ENCODE measurements at places on chromosomes 7 and 10.

- no peak for DNase-seq
Observed at GRCh38 chr10:32961343-32961894, 3.4 kb upstream of the ITGB1 start.

DNA sequence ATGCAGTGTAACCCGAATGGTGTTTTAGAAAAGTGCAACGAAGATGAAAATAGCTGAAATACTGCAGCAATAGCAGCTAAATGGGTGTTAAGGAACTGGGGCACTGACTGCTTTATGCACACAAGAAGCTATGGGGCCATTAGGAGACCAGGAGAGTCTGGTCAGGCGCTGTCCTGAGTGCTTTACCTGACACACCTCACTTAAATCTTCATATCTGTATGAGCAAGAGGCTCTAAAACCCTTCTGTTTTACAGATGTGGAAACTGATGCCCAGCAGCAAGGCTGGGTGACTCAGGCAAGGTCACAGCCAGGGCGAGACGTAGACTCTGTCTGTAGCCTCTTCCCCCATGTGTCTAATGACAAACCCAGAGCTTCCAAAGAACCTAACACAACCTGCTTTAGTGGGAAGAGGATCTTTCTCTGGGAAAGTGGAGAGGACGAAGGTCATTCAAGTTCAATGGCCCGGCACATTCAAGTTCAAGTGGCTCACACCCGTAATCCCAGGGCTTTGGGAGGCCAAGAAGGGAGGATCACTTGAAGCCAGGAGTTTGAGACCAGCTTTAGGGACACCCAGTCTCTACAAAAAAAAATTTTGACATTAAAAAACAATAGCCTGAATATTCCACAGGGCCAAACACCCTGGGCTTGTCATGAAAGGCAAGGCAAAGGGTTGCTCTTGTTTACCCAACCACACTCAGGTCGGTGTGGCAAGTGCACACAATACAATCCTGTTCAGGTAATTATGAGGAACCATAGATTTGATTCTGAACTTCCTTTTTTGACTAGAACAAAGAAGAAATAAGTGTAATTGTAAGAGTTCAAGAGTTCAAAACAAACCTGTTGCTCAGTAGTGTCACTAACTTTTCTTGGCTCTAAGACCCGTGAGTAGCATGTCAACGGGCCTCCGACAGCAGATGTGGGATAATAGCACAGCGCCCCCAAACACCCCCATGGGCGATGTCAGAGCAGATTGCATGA, 53.7 kb upstream of the KLF6 start:
- DNase-seq, result no peak

GRCh38 chr10:71247414-71247705, 35.0 kb downstream of the UNC5B start:
- no peak for DNase-seq

- peak; percentile 94 for DNase-seq
Observed at GRCh38 chr7:117068511-117069145, 115.3 kb downstream of the ST7 start.

GRCh38 chr7:150801946-150802771, 1.6 kb downstream of the TMEM176A start:
- DNase-seq, result no peak

- no peak for DNase-seq
Observed at GRCh38 chr10:62638062-62638477, 166.4 kb upstream of the ADO start.

GRCh38 chr7:105759670-105760550, 116.5 kb downstream of the ATXN7L1 start:
- DNase-seq, result peak; percentile 77

DNA sequence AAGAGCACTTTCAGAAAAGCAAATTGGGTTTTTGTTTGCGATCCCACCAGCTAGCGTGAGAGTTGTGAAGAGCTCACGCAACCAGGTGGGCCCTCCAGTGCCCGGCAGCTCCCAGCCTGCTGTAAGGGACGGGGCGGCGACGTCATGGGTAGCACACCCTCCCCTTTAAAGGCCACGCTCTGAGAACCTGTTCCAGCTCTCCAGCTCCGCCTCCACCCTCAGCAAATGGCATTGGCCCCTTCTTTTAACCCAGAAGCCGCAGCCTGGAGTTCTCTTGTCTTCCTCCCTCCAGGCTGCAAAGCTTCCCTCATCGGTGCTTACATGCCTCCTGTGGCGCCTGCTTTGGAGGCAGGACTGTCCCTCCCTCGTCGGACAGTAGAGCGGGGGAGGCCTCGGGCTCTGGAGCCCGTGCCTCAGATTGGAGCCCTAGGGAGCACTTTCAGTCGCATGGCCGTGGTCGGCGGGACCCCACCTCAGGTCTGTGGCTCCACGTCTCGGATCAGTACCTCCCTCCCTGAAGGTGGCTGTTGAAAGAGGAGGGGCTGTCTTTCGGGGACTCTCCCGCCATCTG, 32.9 kb downstream of the WIPI2 start:
- DNase-seq, result no peak

DNA sequence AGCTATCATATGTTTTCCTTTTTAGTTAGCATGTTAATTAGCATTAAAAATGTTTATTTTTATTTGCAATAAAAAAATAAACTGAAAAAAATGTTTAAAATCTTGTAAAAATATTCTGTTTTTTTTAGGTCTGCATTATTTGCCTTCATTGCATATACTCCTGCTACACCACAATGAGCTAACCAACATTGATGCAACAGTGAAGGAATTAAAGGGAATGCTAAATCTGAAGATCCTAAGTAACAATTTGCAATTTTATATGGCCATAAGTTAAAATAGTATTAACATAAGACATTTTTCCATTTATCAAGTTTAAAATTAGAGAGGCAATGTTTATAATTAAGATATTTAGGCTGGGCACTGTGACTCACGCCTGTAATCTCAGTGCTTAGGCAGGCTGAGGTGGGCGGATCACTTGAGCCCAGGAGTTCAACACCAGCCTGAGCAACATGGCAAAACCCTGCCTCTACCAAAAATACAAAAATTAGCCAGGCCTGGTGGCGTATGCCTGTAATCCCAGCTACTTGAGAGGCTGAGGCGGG, 32.2 kb downstream of the LRRC72 start:
- DNase-seq, result no peak

DNA sequence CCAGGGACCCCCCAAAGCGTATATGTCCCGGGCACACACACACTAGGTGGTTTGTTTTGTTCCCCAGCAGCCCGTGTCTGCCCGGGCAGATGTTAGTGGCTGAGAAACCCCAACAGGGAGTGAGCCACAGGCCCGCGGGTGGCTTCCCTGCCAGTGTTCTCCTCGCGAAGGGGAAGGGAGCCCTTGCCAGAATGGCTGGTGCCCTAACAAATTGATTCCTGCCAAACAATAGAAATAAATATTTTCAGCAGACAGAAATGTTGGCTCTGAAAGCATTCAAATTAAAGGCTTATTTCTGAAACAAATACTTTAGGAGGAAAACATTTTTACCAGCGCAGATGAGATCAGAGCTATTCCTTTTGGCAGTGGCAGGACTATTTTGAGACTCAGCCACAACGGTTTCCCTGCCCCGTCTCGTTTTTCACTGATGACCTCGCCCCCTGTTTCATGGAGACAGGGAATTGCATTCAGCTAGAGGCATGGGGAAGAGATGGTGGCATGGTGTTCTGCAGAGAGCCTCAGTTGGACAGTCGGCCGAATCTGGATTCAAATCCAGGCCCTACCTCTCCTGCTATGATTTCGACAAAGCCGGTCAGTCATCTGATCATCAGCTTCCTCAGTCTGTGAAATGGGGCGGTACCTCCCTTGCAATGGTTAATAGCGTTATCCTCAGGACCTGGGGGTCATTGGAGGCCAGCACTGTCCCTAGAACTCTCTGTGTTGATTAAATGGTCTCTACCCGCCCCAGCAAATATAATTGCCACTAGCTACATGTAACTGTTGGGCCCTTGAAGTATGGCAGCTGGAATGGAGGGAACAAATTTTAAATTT, 84.5 kb downstream of the CUX1 start:
- DNase-seq, result no peak

GRCh38 chr10:123134915-123135414, 805 bp upstream of the HMX3 start:
- DNase-seq, result no peak

DNA sequence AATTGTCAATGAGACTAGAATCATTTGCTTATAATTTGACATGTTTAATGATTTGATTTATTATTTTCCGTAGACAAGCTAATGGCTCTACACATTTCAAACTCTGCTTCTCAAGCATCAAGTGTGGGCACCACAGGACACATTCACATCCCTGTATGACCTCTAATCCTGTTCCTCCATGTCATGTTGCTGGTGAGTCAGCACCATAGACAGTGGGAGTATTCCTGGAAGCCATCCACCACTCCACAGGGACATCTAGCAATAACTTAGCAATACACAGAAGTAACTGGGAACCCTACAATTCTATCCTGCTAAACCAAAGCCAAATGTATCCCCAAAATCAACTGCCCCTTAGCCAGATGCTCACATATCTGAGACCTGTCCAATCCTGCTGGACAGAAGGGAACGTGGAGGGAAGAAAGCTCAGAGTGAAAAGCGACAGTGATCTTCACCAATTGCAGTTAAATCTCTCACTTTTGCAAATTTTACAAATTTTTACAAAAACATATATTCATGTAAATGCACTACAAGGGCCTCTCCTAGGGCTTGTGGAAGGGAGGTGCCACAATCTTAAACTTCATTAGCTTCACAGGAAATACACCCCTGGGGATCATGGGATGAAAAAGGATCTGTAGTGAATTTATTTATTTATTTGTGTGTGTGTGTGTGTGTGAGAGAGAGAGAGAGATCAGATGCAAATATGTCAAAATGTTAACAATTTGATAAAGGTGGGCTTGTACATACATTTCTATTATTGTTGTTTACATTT, 126.5 kb downstream of the GFRA1 start:
- no peak for DNase-seq

DNA sequence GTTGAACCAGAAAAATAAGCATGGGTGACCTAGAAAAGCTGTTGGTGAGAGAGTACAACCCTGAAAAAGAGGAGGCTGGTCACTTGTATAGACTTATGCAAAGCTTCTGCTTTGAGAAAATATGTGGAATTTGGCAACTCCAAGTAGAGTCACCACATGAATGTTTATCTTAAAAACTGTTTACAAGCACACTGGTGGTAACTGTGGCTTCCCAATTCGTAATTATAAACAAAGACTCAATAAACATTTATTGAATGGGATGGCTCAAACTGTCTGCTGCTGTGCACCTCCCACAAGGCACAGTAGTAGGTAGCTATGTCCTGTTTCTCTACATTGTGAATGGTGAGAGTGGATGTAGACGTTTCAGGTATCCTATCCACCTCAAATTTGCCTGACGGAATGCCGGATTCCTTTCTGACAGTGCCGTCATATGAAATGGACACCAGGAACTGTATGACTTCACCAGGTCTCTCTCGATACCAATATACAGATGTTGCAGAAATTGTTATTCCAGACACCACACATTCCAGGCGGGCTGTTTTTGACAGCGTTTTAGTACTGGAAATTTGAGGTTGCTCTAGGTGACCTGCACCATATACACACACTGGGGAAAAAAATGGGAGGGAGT, 43.4 kb upstream of the TARP start:
- DNase-seq, result no peak

DNA sequence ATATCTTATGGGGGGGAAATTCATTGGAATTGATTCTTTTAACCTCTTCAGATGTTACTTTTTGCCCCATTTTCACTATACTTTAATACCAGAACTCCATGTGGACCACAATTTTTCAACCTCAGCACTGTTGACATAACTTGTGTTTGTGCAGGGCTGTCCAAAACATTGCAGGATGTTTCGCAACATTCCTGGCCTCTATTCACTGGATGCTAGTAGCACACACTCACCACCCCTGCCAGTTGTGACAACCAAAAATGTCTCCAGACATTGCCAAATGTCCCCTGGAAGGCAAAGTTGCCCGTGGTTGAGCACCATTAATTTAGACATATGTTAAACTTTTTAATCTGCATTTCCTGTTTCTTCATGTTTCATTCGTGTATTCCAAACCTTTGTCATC, 234.7 kb downstream of the GFRA1 start:
- DNase-seq, result no peak

GRCh38 chr10:24416248-24416647, 207.3 kb downstream of the KIAA1217 start:
- DNase-seq, result no peak

GRCh38 chr7:47088329-47089067, 493.4 kb downstream of the TNS3 start:
- DNase-seq, result peak; percentile 10

DNA sequence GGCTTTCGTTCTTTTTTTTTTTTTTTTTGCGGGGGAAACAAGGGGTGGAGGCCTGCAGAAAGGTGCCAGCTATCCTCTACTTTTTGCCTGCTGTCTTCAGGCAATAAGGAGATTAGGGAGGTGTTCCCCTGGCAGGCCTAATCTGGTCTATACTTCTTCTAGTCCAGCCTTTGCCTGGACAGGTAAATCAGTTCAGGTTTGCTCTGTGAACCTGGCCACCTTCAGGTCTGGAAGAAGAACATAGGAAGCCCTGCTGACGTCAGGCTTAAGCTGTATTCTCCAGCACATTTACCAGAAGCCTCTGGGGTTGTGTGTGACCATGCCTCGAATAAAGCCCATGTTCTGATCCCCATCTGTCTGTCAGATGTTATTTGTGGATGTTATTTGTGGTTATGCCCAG, 115.4 kb downstream of the SDK1 start:
- DNase-seq, result no peak

DNA sequence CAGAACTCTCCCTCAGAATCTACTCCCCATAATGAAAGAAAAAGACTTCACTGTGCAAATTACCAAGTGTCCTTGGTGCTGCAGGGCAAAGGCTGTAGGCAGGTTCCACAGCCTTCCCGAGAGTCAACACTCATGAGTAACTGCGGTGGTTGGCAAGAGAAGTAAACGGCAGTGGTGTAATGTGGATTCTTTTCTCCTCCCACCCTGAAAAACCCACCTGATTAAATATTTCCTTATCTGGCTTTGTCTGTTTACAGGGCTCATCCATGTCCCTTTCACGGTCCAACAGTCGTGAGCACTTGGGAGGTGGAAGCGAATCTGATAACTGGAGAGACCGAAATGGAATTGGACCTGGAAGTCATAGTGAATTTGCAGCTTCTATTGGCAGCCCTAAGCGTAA, 300.9 kb downstream of the BICC1 start:
- no peak for DNase-seq

GRCh38 chr10:6410830-6411229, 169.2 kb downstream of the PRKCQ start:
- no peak for DNase-seq

GRCh38 chr10:29554660-29555059, 80.1 kb downstream of the SVIL start:
- no peak for DNase-seq

DNA sequence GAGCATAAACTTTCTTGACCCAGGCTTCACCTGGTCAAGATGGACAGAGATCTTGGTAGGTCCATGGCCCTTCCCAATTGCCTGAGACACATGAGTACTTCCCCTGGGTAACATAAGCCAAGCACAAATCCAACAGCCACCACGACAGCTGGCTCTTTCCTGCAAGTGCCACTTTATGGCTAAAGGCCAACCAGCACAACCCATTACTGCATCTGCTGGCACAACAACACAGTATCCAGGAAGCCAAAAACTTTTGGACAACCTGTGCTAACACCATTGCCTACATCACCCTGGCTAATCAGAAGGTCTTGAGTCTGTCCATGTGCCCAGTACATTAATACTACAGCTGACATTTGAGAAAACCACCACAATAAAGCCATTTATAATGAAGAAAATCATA, 548.0 kb upstream of the SEMA3D start:
- DNase-seq, result peak; percentile 83

GRCh38 chr10:10598297-10598696, 419.4 kb upstream of the CELF2 start:
- DNase-seq, result no peak

GRCh38 chr7:36958111-36958733, 233.9 kb upstream of the AOAH start:
- no peak for DNase-seq

All from NCI-H524 (cell line).